Right renal cortex interstitium (tissue), 3 donors: ENCODE measurements at places on chromosomes 13 and 19.

DNA sequence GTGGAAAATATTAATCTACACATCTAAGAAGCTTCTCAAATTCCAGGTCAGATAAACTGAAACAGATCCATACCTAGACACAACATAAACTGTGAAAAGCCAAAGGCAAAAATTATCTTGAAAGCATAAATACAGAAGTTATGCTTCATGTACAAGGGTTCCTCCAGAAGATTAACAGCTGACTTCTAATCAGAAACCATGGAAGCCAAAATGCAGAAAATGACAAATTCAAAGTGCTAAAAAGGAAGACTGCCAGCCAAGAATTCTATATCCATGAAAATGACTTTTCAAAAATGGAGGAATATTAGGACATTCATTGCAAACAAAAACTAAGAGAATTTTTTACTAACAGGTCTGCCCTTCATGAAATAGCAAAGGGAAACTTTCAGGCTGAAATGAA is 72.8 kb downstream of the MYO16 start:
- DNase-seq = no peak

GRCh38 chr19:49639401-49640112 is 386 bp downstream of the RRAS start:
- DNase-seq = no peak

- no peak for DNase-seq
Measured at GRCh38 chr13:28555096-28555495, 60.2 kb upstream of the FLT1 start.

DNA sequence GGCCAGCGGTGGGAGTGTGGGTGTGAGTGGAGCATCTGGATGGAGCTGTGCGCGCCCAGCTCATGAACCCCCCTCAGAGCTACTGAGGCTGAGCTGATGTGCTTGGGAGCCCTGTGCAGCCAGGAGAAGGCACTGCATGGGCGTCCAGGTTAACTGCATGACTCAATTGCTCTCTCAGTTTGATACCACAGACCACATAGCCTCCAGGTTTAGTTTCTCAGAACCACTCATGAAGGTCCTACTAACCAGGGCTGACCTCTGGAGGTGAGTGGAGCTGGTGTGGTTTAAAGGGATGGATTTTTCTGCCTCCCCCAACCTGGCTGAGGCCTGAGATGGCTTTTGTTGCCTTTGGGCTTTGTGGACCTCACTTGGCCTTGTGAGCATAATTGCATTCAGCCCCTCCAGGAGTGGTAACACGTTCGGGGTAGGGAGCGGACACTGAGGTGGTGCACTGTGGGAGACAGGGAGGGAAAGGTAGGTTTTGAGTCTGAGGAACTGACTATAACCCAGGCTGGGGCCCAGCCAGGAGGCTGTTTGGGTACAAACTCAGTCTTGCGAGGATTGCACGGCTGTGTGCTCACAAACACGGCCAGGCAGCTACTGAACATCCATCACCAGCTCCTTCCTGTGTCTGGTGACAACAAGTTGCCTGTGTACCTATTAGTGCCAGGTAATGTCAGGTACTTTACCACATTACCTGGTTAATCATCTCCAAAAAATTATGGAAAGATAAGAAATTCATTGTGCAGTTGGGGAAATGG is 97.5 kb downstream of the RGCC start:
- no peak for DNase-seq

DNA sequence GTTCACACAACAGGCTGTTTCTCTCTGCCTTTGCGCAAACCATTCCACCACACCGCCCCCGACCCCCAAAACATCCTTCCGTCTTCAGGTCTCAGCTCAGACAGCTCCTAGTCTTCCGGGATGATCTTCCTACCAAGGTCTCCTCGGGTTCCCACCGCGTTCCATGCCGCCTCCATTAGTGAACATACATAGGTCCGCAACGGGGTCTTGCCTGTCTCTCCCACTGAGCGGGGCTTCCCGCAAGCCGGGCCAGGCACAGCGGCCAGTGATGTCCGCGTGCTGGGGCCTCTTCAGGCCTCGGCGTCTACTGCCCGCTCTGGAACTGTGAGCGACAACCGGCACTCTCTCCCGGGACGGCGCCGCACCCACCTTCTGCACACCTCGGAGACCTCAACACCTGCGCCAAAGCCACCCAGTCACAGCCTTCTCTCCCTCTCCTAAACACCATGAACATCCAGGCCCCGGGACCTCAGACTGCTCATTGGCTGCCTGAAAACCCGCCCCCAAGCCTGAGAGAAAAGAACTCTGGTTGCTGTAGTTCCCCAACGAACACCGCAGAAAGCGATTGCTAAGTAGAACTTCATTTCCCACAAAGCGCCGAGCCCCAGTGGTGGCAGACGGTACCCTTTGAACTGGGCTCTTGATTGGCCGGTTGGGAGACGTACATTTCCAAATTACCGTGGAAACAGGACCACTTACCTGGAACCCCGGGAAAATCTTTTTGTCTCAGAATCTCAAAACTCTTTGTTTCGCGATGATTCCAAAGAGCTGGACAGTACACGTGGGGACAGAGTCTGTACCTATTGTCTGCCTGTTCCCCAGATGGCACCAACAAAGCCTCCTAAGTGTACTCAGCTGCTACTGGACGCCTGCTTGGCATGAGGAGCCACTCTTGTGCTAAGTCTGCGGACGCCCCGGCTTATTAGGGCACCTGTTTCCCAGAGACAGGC is 9.5 kb downstream of the DYRK1B start:
- DNase-seq = peak; percentile 92

DNA sequence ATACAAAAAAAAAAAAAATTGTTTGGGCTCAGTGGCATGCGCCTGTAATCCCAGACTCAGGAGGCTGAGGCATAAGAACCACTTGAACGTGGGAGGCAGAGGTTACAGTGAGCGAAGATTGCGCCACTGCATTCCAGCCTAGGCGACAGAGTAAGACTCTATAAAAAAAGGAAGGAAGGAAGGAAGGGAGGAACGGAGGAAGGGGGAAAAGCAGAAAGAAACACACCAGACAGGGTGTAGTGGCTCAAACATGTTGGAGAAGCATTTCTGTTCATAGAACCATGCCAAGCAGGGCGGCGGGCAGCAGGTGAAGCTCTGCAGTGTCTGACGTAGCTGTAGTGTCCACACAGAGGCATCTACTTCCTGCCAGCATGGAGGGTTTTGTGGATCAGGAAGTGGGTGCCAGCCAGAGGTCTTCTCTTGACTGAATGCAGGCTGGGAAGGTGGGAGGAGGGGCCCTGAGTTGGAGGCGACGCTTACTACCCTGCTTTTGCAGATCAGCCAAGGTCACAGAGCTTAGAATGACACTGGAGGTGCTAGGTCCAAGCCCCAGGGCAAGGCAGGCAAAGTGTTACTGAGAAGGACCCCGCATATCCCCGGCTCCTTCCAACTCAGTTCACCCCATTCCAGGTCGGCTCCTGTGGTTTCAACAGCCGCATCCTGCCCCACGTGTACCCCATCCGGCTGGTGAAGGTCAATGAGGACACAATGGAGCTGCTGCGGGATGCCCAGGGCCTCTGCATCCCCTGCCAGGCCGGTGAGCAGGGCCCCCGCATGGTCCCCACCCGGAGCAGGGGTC is 11.6 kb upstream of the PGLS start:
- no peak for DNase-seq

- DNase-seq = no peak
Measured at GRCh38 chr19:23774524-23774971, 15.9 kb upstream of the ZNF681 start.

GRCh38 chr13:91056746-91057145 is 290.7 kb upstream of the MIR17HG start:
- DNase-seq = no peak

DNA sequence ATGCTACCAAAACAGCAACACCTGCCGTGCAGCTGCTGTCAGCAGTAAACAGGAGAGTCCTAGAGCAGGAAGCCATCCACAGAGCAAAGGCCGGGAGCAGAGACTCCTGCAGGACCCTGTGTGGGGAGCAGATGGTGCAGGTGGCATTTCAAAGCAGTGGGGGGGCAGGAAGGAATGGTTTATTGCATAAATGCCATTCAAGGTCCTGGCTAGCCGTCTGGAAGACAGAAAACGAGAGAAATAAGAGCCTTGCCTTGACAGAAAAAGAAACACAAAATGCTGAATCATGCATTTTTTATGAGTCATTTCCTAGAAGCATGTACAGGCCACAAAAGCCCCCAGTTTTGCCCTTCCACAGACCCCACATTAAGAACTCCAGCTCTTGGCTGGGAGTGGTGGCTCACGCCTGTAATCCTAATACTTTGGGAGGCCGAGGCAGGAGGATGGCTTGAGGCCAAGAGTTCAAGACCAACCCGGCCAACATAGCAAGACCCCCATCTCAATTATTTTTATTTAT is 5.4 kb downstream of the RSPH6A start:
- no peak for DNase-seq

DNA sequence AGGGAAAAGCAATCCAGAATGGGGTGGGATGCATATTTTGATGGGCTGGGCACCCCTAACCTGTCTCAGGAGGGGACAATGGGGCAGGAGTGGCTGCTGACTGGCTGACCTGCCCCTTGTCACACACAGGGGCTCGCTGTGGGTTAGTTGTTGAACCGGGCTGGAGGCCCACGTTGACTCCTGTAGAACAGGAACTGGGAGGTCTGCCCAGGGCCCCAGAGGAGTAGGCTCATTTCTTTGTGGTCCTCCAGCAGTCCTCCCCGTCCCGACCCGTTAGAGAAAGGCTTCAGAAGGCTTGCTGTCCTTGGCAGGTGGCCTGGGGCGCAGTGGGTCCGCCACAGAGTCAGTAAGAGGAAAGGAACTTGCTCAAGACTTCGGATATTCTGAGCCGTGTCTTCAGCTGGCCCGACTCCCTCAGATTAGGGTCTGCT is 70.1 kb downstream of the COL4A1 start:
- no peak for DNase-seq

GRCh38 chr13:114067381-114067885 is 65.0 kb downstream of the RASA3 start:
- DNase-seq = no peak

- DNase-seq = no peak
Measured at GRCh38 chr19:491146-491741, 5.0 kb upstream of the MADCAM1 start.

GRCh38 chr13:52846567-52847321 is 1.7 kb downstream of the PCDH8 start:
- DNase-seq = no peak

DNA sequence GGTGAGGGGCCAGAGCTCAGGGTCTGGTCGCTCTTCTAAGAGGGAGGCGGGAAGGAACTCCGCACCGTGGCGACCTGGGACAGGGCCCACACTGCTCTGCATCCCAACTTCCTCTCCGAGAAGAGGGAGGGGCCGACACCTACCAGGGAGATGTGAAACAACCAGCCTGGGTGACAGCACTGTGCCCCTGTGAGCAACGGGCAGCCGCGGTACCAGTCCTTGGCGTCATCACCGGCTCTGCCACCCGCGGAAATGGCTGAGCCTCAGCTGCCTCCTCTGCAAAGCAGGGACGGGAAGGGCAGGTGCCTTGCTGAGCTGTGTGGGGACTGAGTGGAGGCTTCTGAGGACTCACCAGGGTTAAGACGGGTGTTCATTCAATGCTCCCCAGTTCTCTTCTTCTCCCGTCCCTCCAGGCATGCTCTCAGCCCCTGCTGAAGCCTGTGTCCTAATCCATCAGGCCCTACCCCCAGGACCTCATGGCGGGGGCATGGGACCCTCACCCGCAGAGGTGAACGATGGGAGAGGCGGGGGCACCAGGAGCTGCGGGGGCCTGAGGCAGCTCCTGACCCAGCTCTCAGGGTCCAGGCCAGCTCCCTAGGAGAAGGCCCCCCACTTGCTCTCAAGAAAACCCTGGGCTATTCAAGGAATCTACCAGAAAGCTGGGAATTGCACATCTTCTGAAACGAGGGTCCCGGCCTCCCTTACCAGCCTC is 9.3 kb downstream of the ZNF787 start:
- no peak for DNase-seq

DNA sequence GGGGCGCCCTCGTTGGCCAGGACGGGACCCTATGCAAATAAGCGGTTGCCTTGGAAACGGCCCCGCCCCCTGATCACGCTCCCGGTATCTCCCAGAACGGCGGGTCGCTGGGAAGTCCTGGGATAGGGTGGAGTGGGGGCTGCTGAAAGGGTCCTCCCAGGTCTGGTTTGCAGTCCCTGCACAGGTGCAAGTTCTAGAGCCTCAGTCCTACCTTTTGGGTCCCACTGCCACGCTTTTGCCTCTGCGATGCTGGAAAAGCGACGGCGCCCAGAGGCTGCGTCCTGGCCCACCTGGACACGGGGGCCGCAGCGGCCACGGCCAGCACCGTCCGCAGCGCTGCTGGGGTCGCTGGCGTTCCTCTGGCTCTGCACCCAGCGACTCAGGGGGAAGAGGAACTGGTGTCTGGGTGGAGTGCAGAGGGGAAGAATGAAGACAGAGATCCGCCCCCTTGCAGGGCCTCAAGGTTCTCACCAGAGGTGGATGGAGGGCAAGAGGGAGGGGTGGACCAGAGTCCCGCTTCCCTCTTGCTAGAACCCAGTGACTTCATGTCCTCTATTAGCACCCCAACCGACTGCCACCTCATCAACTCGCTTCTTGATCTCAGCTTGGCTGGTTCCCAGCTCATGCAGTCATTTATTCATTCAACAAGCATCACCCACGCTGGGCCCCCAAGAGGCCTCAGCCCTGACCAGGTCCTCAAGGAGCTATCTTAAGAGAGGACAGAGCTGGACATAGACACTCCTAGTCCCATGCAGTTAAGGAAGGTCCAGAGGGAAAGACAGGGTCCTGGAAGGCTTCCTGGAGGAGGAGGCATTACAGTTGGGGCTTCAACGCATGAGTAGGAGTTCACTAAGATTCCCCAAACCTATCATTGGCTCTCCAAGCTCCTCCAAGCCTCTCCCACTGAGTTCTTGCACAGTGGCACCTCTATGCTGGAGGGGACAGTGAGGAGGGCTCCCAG is at the start of gene LRRC25:
LRRC25 (minus strand) TSS at position 381 of the 961 bp plus-strand sequence. CDS start 659 bp downstream, outside the sequence.
- no peak for DNase-seq

- no peak for DNase-seq
Measured at GRCh38 chr13:57865600-57866294, 234.2 kb downstream of the PCDH17 start.

GRCh38 chr19:2594319-2594718 is 108.2 kb downstream of the GNG7 start:
- no peak for DNase-seq

DNA sequence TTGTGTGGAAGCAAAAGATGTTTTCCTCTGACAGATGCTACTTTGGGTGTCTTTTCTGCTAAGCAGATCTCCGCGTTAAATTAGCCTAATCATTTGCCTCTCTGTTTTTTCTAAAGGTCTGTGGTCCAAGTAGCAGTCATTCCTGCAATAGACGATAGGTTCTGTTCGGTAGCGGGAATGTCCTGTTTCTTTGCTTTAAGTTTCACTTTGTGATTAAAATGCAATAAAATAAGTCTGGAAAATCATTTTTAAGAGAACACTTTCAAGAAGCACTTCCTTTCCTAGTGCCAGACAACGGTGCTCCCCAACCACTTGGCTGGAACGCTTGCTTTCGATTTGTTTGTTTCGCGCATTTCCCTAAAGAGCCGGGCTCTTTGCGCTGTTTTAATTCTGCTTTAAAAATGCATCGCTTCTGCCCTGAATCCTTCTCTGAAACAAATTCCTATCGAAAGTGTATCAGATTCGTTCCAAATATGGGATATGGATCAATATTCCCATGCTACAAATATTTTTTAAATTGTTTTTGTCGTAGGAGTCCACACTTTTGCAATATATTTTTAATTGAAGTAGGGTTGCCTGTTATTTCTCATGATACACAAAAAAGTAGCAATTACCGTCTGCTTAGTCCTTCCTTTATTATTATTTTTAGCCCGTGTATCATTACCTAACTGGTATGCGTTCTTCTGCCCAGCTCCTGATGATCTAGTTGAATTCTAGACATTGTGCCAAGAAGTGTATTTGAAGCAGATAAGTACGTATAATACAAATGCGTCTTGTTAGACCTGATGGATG is 14.2 kb downstream of the ZIC2 start:
- DNase-seq = no peak
